ENCODE measurements at places on chromosomes 11 and 22.

DNA sequence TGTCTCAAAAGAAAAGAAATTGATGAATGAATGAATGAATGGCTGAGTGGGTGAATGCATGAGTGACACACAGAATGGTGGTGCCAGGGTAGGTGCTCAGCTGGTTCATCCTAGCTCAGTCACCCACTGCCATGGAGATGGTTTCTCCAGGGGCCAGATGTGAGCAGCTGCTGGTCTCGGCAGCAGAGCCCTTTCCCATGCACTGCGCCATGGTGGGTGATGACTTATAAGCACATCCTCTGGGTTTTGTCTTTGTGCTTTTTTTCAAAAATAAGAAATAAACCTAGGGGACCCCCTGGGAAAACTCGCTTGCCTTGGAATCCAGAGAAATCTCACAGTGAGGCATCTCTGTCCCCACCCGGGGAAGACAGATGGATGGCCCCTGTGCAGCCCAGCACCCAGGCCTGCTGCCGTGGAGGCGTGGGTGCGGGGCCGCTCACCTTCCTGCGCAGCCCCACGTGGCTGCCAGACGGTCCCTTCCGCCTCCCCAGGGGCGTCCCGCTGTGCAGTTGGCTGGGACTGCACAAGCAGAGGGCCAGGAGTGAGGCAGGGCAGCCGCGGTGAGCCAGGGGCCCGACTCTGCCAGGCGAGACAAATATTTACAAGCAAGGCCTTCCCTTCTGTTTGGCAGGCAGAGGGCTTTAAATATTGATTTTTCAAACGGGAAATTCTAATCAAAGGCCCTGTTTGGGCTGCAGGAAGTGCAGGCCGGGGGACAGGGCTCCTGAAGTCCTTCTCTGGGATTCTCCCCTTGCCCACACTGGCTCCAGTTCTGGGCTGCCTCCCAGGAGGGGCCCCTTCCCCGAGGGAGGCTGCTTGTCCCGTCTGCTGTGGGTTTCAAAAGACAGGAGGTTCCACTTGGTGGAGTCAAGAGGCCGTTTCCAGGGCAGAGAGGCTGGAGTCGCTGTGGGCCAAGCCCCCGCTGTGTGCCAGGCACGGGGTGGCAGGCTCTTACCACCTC lies 24.3 kb downstream of the MPPED1 start:
- H3K27me3 ChIP-seq: peaks cover 33% of the 10 kb centered on the region
- no peaks in the 10 kb centered on the region for H3K4me1 ChIP-seq
- no peak overlapping the region for H3K4me3 ChIP-seq
- no peaks in the 10 kb centered on the region for H3K36me3 ChIP-seq
- DNase-seq: no peak

DNA sequence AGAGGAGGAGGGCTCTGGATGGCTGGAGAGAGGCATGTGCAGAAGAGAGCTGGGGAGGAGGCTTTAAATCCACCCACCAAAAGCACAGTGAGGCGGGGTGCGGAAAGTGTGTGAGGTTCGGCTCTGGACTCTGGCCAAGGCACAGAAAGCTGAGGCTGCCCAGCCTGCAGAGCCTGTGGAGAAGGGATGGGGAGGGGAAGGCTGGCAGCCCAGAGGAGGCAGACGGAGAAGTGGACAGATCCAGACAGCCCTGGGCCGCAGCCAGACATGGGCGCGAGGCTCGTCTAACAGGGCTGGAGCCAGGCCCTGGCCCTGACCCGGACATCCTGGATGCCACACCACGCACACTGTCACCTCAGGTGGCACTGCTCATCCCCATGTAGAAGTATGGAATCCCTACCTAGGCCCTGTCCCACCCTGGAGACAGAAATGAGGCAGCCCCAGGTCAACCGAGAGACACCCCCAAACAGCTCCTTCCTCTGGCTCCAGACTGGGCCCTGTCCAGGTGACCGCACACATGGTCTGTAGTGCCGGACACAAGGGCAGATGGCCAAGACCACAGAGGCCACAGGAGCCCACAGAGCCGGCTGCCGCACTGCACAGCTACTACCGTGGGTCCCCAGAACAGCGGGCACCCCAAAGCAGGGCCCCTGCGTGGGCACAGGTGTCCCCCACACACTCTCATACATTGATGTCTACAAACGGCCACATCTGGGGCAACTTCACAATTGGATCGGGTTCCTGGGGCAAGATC lies 16.6 kb upstream of the MOB2 start:
- H3K27me3 ChIP-seq: no peaks in the 10 kb centered on the region
- H3K27ac ChIP-seq: no peak overlapping the region
- peaks cover 6% of the 10 kb centered on the region for H3K36me3 ChIP-seq

- no peak for DNase-seq
- peaks cover 24% of the 10 kb centered on the region for H3K36me3 ChIP-seq
- peaks cover 8% of the 10 kb centered on the region for H3K4me1 ChIP-seq
These were observed 866 bp downstream of the GP1BB start for GRCh38 chr22:19723983-19724827.

DNA sequence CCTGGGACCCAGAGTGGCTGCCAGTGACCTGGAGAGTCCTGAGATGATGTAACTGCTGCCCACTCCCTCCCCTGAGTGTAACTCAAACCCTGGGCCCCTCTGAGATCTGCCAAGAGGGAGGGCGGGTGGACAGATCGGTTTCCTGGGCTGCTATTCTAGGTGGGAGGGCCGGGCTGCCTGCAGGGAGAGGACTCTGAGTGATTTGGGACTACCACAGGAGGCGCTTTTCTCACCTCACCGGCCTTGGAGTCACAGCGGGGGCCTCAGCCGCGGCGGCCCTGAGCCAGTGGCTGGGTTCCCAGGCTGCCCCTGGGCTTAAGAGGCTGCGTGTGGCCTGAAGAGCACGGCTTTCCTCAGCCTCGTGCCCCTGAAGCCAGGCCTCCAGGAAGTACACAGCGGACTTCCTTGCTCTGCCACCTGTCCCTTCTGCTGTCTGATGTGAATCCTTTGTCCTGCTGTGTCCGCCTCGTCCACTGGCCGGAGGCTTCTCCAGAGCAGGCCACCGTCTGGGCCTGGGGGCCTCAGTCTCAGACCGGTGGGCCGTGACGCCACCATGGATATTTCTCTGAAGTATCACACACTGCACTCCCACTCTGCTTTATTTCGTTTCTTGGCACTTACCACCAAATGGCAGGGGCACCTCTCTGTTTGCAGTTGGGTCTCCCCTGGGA lies 11.5 kb downstream of the RELT start:
- no peaks in the 10 kb centered on the region for H3K36me3 ChIP-seq
- H3K4me1 ChIP-seq: peaks cover 69% of the 10 kb centered on the region
- no peaks in the 10 kb centered on the region for H3K27me3 ChIP-seq
- peak overlapping the region; percentile 70 for H3K27ac ChIP-seq

- peaks cover 2% of the 10 kb centered on the region for H3K4me1 ChIP-seq
- no peak for DNase-seq
- no peaks in the 10 kb centered on the region for H3K36me3 ChIP-seq
- peaks cover 12% of the 10 kb centered on the region for H3K27me3 ChIP-seq
These were observed 13.8 kb upstream of the PICK1 start for GRCh38 chr22:38043151-38044039.

DNA sequence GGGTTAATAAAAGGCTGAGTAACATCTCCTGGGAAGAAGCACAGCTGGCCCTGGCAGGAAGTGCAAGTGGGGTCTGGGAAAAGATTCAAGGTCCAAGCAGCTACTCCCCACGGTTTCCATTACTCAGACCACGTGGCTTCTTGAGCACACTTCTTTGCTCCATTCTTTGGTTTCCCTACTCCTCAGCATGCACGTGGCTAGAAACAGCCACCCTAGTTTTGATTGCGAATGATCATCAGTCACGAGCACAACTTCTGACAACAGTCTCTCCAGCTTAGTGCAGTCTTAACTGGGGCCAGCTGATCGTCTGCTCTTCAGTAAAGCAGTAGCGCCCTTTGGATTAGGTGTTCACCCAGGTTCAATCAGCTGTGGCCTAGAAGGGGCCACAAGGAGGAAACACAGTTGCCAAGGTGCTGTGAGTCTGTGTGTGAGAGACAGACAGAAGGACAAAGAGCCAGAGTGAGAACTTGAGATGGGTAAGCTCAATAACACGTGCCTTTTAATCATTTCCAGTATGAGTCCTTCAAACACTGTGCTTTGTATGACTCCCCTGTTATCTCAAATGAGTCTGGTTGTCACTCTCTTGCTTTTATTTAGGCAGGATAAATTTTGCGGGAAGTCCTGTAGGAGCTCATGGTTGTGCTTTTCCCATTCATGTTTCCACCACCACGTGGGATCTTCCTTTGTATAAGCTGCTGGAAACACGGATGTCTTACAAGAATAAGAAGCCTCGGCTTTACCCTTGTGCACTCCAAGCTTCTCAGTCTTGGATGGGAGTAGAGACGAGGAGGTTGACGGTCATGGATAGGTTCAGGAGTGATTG lies 901 bp upstream of the PARVA start:
- peak overlapping the region; percentile 88 for H3K27ac ChIP-seq
- H3K27me3 ChIP-seq: no peaks in the 10 kb centered on the region
- no peak for DNase-seq
- peak overlapping the region; percentile 75 for H3K4me3 ChIP-seq
- H3K36me3 ChIP-seq: no peaks in the 10 kb centered on the region
- H3K4me1 ChIP-seq: peaks cover 47% of the 10 kb centered on the region
